Effector memory CD8-positive, alpha-beta T cell (primary cell): ENCODE measurements at places on chromosomes 1 and 21.
A peak's percentile ranks its signal among the peaks of the same experiment; 100 is the strongest.

DNA sequence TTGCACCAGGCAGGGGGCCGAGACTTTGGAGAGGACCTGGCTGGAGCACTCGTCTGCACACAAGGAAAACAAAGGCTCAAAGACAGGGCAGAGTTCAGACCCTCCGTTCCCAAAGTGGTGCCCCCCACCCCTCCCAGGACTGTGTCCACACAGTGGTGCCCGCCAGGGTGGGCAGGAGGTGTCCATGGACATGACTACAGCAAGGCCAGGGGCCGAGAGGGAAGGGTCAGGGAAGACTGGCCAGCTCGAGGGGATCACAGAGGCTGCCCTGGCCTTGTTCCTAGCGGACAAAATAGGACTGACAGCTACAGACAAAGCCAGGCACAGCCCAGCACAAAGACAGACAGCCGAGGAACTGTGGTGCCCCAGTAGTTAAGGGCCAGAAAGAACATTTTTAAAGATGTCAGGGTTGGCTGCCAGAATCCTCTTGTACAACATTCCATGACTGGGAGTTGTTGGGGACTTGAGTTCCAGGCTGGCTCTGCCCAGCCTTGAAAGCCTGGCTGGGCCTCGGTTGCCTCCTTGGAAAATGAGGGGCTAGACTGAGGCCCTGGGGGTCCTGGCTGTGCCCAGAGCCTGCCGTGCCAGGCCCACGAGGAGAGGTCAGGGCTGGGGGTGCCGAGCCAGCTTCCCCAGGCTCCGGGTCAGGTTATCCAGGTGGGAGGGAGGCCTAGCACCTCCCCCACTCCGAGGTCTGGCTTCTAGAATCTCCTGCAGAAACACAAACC is 63.7 kb downstream of the SLX9 start:
- no peak for DNase-seq

- no peak for DNase-seq
Measured at GRCh38 chr1:52544665-52545525, 8.0 kb downstream of the TUT4 start.

- DNase-seq, result no peak
Measured at GRCh38 chr1:220348211-220348610, 76.0 kb upstream of the RAB3GAP2 start.

DNA sequence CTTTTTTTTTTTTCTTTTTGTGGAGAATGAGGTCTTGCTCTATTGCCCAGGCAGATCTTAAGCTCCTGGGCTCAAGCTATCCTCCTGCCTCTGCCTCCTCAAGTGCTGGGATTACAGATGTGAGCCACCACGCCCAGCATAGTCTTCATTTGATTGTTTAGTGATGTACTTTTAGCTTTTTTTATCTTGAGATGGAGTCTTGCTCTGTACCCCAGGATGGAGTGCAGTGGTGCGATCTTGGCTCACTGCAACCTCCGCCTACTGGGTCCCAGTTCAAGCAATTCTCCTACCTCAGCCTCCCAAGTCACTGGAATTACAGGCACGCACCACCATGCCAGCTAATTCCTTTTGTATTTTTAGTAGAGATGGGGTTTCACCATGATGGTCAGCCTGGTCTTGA is 24.0 kb upstream of the LRRC3 start:
- DNase-seq, result no peak

GRCh38 chr1:240008298-240008697 is 83.4 kb upstream of the FMN2 start:
- DNase-seq, result no peak

GRCh38 chr1:25705699-25706098 is 89.1 kb downstream of the MAN1C1 start:
- no peak for DNase-seq

GRCh38 chr21:29149808-29150425 is 19.5 kb downstream of the MAP3K7CL start:
- DNase-seq, result no peak

DNA sequence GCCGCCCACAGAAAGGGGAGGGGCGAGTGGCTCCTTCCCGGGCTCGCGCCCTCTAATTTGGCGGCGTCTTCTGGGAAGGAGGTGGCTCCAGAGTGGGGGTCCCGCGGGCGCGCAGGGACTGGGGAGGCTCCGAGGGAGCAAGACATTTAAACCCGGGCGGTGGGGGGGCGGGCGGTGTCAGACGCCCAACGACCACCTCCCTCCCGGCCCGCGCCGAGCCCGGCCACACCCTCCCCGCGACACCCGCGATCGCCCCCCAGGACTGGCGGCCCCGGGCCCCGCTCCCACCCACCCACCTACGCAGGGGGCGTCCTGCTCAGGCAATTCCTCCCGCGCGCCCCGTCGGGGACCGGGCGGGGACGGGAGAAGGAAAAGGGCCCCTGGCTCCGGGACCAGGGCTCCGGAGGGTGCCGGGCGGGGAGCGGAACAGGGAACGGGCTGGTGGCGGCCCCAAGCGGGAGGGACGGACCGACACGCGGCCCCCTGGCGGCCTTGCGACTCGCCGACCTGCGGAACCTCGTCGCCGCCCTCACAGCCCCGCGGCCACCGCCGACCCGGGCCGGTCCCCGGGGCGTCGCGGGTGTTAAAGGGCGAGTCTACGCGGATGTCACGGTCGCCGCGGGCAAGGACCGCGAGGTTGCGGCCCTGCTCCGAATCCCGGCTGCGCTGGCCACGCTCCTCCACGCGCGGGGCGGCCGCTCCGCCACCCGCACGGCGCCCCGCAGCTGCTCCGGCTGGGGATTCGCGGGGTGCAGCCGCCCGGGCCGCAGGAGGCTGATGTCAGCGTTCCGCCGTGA is 94.0 kb upstream of the FMN2 start:
- no peak for DNase-seq

DNA sequence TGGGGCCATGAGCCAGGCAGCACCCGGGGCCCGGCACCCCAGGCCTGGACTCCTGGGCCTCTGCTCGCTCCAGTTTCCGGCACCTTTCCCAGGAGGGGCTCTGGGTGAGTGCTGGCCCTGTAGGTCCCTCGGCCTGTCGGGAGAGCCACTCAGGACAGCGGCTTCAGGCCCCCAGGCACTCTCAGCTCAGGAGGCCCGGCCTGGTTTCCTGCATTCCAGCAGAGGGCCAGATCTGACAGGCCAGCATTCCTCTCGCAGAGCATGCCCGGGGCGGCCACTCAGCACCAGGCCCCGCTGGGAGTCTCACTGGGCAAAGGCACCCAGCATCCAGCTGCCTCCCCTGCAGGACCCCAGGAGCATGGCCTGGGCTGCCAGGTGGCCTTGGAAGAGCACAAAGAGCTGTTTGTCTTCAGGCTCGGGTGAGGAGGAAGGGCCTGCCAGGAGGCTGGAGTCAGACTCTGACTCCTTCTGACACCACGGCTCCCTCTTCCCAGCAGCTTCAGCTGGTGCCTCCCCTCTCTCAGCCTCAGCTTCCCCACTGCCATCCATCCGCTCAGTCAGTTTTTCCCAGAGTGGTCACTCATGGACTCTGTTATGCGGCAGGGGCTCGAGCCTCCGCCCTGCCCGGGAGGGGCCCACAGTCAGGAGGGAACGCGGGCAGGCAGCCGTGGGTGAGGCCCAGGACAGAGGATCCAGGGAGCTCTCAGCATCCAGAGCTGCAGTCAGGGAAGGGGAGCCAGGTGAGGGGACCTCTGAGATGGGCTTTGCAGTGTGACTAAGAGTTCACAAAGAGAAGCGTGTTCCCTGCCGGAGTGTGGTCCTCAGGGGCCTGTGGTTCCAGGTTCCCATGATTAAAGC is 51.7 kb downstream of the WNT9A start:
- no peak for DNase-seq

GRCh38 chr1:66043186-66043585 is 250.5 kb downstream of the PDE4B start:
- DNase-seq, result no peak

GRCh38 chr1:227729144-227729880 is 5.8 kb downstream of the JMJD4 start:
- no peak for DNase-seq

DNA sequence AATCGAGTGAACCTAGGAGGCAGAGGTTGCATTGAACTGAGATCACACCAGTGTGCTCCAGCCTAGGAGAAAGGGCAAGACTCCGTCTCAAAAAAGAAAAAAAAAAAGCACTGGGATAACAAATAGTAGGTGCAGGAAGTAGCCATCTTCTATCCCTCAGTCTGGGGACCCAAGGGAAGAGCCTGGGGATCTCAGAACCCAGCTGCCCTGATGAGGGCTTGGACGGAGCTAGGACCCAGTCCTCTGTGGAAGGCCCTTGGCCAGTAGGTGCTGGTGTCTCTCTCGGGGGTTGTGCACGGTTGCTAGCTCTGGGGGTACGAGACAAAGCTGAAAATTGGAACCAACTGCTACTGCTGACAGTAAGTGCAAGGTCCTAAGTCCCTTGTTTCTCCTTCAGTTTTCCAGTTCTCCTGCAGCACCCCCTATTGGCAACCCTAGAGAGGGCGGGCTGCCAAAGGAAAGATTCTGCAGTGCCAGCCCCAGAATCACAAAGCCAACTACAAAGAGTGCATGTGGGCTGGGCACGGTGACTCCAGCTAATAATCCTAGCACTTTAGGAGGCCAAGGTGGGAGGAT is 57.6 kb upstream of the KIF1B start:
- no peak for DNase-seq

GRCh38 chr1:73736125-73736524 is 461.9 kb downstream of the LRRIQ3 start:
- DNase-seq, result no peak

DNA sequence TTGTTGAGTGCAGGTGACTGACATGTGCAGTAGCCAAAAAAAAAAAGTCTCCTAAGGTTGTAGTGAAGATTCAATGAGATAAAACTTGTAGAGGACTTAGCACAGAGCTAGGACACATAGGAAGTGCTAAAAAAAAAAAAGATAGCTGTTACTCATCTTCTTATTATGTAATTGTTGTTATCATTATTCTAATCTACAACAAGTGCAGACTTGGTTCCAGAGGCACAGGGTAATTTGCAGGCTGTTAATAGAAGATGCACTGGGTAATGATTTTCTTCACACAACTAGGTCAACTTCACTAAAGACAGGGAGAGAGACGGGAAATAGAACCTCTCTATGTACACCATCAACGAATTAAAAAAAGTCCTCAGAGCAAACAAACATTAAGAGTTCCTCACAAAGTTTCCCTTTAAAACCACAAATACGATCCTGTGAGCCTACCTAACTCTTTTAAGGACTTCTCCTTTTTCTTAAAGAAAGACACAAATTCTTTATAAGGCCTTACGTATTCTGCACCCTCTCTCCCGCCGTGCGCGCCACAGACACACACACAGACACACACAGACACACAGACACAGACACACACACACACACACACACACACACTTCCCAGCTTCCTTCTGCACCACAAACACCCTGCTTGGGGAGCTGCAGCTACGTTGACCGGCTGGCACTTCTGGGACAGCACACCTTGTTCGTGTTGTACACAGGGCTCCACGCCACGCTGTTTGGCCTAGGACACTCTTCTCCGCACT is 49.8 kb upstream of the GADD45A start:
- DNase-seq, result no peak

- no peak for DNase-seq
Measured at GRCh38 chr21:39971956-39972355, 104.7 kb downstream of the PCP4 start.

DNA sequence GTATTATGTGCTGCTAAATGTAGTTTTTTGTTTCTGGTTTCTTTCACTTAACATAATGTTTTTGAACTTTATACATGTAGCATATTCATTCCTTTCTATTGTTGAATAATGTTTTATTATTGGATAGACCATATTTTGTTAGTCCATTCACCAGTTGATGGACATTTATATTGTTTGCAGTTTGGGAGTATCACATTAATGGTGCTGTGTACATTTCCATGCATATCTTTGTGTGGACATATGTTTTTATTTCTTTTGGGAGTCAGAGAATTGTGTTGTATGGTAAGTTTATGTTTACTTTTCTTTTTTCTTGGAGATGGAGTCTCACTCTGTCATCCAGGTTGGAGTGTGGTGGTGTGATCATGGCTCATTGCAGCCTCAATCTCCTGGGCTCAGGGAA is 134.6 kb downstream of the MAST2 start:
- no peak for DNase-seq

GRCh38 chr1:79532555-79532954 is 526.0 kb upstream of the ADGRL4 start:
- no peak for DNase-seq

- DNase-seq, result peak; percentile 60
Measured at GRCh38 chr1:12600880-12601633, 17.0 kb downstream of the DHRS3 start.

GRCh38 chr1:167541610-167542009 is 12.0 kb downstream of the CREG1 start:
- no peak for DNase-seq

DNA sequence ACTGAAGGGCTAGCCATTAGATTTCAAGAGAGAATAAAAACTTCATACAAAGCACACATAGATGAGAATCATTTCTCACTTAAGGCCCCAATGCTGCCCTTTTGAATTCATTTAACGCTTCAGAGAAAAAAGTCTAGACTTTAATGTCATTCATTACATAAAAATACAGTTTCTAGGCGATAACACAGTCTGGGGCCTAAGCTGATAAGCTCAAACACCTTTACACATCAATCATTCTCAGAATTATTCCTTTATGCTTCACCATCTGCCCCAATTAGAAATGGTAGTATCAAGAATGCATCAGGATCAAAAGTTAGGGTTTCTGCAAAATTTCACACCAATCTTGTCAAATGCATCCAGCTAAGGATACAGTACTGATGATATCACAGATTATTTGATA is 100.1 kb upstream of the HP1BP3 start:
- no peak for DNase-seq

- no peak for DNase-seq
Measured at GRCh38 chr1:38014171-38014570, 1.6 kb downstream of the UTP11 start.

- no peak for DNase-seq
Measured at GRCh38 chr1:25579292-25580252, 36.2 kb downstream of the LDLRAP1 start.

DNA sequence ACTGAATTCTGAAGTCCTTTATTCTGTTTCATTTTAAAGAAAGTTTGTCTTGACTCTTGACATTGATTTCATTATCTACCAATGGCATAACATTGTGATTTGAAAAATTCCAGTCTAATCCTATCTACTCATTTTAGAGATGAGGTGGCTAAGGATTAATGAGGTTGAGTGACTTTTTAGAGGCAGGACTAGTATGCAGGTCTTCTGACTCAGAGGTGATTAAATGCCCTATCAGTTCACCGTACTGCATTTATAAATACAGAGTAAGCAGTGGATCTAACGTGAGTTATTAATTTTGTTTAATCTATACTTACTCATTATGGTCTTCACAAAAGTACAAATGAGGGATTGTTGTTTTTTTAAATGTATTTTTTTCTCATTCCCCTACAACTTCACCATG is 277.6 kb downstream of the PTBP2 start:
- no peak for DNase-seq

GRCh38 chr21:23698619-23699018 is 1908.7 kb downstream of the MRPL39 start:
- no peak for DNase-seq

- no peak for DNase-seq
Measured at GRCh38 chr1:115596080-115596780, 45.5 kb upstream of the VANGL1 start.

- DNase-seq, result no peak
Measured at GRCh38 chr1:51454554-51454953, 64.5 kb downstream of the EPS15 start.

- no peak for DNase-seq
Measured at GRCh38 chr1:162565460-162565859, 3.9 kb downstream of the UAP1 start.

- DNase-seq, result no peak
Measured at GRCh38 chr1:232542633-232543593, 87.0 kb downstream of the SIPA1L2 start.

- DNase-seq, result no peak
Measured at GRCh38 chr1:26627954-26628353, 67.9 kb upstream of the ARID1A start.
